SW 1271 (cell line): ENCODE measurements at places on chromosomes 2 and 18.

- DNase-seq, result no peak
These were observed 928.5 kb downstream of the DCC start for GRCh38 chr18:53268455-53268854.

DNA sequence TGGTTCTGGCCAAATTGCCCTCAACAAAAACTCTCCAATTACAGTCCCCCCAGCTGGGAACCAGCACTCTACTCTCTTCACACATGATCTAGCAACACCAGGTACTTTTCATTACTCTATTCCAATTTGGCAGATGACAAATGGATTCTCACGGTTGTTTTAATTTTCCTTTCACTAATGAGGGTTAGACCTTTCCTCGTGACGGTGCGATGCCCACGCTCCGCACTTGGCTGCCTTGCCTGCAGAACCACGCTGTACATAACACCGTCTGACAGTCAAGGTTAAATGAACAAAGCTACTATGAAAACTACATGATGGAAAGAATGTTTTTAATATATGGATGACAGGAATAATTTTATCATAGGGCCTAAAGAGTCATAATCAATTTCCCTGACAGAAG, 141.5 kb downstream of the FBXO15 start:
- DNase-seq, result no peak

- no peak for DNase-seq
These were observed 3.7 kb downstream of the TNFRSF11A start for GRCh38 chr18:62328586-62329525.

- no peak for DNase-seq
These were observed 688.4 kb upstream of the SYT4 start for GRCh38 chr18:43965691-43966090.

- no peak for DNase-seq
These were observed 55.0 kb upstream of the SERPINB2 start for GRCh38 chr18:63832470-63832869.

GRCh38 chr18:54387631-54388030, 29.9 kb downstream of the C18orf54 start:
- DNase-seq, result no peak

DNA sequence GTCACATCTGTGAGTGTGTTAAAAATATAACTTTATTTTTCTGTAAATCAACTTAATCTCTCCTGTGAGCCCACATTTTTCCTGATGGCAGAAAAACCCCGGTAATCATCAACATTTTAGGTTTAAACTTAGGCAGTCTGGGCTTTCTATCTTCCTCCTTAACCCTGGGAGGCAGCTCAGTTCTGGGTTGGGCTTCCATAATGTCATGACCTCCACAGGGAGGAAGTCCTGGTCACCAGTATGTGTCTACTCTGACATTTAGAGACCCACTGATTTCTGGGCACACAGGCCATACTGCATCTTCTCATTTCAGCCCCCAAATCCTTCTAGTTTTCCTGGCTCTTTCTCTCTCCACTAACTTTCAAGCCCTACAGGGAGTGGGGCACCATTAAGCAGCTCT, 181.2 kb downstream of the DYSF start:
- no peak for DNase-seq

GRCh38 chr2:59237311-59237710, 996.2 kb upstream of the FANCL start:
- no peak for DNase-seq

DNA sequence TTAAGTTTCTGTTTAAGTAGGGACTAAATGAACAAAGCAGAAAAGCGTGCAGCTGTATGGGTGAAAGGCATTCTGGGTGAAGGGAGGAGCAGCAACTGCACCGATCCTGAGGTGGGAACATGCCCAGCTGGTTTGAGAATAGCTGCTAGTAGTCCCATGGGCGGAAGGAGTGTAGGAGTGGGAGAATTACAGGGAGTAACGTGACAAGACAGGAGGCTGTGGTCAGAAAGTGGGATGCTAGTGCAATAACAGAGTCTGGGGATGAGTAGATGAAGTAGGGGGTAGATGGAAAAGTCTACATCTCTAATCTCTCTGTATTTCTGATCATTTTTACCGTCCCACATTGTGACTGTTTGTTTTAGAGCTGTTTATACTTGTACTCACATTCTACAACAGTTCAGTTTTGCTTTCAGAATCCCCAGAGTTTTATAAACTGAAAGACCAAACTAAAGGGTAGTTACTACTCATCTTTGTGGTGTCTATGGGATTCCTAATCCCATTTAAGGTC, 118.9 kb downstream of the LCLAT1 start:
- DNase-seq, result no peak

GRCh38 chr2:54773838-54774237, 50.4 kb downstream of the EML6 start:
- DNase-seq, result no peak

DNA sequence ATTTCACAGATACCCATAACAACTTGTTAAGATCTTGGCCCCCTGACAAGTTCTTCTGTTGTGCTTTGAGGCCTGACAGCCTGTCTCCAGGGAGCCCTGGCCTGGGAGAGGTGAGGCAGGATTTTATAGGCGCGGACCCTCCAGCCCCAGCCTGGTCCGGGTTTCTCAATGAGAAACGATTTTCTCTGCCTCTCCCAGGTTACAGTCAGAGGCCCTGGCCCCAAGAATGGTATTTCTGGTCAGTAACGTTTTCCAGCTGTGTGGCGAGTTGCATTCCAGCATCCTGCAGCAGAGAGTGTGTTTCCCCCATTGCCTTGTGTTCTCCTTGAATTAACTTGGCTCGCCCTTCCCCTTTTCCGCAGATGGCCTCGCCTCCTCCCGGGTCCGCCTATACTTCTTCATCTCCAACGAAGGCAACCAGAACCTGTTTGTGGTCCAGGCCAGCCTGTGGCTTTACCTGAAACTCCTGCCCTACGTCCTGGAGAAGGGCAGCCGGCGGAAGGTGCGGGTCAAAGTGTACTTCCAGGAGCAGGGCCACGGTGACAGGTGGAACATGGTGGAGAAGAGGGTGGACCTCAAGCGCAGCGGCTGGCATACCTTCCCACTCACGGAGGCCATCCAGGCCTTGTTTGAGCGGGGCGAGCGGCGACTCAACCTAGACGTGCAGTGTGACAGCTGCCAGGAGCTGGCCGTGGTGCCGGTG, 3.0 kb downstream of the INHBB start:
- DNase-seq, result no peak

GRCh38 chr2:40330096-40330495, 121.8 kb downstream of the SLC8A1 start:
- no peak for DNase-seq

DNA sequence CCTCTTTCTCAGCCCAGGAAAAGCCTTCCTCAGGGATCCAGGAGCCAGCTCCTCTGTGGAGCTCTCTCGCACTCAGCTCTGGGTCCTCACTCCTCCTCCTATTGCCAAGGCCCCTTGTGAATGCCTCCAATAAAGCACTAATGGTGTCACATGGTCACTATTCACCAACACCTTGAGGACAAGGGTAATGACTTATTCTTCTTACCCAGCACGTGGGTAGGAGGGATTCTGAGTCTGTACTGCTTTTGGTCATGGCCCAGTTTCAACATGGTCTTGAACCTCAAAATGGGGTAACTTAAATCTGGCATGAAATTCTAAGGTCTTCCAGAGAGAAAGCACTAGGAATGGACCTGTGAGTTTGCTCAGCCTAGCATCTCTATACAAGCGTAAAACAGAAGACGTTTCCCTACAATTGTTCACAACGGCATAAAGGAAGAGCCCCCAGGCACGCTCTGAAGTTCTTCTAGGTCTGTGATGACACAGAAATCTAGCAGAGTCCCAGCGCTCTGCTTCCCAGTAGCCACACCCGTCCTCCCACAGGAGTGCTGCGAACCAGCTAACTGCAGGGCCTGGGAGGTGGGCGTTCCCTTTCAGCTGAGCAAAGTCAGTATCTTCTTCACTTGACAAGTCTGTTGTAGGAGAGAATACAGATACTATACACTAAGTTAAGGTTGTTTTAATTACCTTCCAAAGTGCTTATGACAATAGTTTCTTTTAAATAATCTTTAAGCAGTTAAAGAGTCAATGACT, 14.6 kb upstream of the KIDINS220 start:
- DNase-seq, result no peak

- no peak for DNase-seq
These were observed 484.8 kb upstream of the UBE2E3 start for GRCh38 chr2:180495606-180496005.

GRCh38 chr2:217075268-217076057, 215.6 kb upstream of the TNP1 start:
- DNase-seq, result no peak

DNA sequence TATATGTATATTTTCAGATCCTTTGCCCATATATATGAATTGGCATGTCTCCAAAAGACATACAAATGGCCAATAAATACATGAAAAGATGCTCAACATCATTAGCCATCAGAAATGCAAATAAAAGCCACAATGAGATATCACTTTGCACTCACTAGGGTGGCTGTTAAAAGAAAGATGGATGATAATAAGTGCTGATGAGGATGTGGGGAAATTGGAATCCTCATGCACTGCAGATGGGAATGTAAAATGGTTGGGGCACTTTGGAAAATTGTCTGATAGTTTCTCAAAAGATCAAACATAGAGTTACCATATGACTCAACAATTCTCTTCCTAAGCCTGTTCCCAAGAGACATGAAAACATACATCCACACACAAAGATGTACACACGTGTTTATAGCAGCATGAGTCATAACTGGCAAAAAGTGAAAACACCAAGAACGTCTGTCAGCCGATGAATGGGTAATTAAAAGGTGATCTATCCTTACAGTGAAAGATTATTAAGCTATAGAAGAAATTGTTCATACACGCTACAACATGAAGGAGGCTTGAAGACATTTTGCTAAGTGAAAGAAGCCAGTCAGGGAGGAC, 19.7 kb downstream of the NGEF start:
- DNase-seq, result no peak

- DNase-seq, result no peak
These were observed 117.5 kb upstream of the SNTG2 start for GRCh38 chr2:833180-833579.

- DNase-seq, result no peak
These were observed 116.6 kb downstream of the SRBD1 start for GRCh38 chr2:45494275-45494977.

DNA sequence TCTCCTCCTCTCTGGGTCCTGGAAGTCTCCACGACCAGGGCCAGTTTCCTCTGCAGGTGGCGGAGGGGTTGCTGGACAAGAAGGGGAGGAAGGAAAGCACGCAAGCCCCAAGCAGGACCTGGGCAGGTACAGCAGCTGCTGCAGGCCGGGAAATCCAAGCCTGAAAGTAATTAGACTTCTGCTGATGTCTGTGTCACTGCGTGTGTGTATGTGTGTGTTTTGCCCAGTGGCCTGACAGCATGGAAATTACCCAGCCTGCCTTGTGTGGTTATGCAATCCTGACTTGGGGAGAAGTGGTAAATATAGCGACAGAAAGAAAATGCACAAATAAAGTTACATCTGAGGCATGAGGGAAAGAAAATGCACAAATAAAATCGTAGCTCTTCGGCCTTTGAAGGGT, 121.8 kb upstream of the ZBTB14 start:
- no peak for DNase-seq

- DNase-seq, result no peak
These were observed 1143.9 kb upstream of the NXPH2 start for GRCh38 chr2:139924070-139924469.

DNA sequence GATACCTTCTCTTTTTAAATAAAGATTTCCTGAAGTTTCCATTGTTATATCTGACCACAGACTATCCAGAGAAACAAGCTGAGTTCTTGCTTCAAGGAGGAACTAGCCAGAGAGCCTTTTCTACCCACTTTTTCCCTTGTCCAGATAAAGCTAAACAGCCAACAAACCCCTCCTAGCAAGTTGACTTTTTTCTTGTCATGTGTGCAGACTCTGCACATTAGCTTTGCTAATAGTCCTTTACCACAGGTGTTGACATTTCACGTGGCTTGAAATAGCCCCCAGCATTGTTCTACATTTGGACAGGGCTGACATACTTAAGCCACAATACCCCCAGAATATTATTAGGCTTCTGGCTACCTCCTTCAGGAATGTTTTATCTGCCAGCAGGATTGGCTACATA, 40.7 kb downstream of the PCBP1 start:
- no peak for DNase-seq

DNA sequence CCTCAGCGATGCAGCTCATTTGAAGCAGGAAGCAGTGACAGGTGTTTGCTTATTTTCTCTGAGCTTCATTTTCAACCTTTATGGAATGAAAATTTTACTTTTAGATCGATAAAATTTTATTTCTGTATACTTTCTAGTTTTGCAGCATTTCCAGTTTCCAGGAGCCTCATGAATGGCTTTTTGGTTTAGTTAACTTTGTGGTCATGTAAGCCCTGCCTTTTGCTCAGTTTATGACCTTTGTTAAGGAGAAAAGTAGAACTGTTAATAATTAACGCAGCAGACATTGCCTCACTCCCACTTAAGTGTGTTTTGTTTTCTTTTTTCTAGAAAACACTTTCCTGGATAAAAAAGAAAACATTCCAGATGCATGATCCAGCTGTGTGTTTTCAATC, 4.4 kb upstream of the FARP2 start:
- no peak for DNase-seq

DNA sequence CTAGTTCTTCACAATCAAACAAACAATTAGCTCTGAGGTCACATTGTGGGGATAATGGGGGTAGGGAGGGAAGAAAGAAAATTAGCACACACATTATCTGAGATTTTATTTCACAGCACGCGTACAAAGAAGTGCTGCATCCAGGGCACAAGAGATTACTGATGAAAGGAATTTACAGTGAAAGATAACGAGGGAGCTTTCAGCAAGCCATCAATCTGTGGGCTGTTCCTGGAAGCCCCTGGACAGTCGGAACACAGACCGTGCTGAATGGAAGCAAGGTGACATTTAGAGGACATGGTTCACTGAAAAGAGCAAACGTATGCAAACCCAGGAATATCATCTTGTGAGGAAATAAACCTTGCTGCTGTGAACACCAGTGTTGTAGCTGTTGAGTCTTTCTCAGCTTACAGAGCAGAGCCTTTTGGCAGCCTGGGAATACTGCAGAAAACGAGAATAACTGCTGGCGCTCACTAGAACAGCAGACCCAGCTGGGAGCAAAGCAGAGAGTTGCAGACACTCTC, 63.2 kb downstream of the SCG2 start:
- DNase-seq, result no peak

GRCh38 chr18:68507781-68508180, 207.1 kb downstream of the TMX3 start:
- DNase-seq, result no peak

- DNase-seq, result no peak
These were observed 38.4 kb downstream of the CD302 start for GRCh38 chr2:159759577-159759976.

DNA sequence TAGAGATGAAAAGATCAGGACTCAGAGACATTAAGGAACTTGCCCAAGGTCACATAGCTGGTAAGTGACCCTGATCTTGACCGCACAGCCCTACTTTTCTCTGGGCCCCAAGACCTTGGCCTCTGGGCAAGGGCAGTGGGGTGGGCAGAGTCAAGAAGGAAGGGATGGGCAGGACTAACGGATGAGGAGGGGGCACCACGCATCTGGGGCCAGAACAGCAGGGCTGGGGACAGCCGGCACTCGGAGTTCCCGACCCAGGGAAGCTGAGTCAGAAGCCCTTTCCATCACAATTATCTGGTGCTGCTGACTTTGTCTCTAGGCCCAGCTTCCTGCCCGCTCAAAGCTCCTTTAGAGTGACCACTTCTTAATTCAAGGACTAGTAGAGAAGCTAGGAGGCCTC, 14.4 kb downstream of the CFAP65 start:
- no peak for DNase-seq
